GM10248 (cell line): ENCODE measurements at places on chromosomes 5 and 9.

GRCh38 chr5:137833463-137833862 is 34.2 kb upstream of the MYOT start:
- no peak for DNase-seq

DNA sequence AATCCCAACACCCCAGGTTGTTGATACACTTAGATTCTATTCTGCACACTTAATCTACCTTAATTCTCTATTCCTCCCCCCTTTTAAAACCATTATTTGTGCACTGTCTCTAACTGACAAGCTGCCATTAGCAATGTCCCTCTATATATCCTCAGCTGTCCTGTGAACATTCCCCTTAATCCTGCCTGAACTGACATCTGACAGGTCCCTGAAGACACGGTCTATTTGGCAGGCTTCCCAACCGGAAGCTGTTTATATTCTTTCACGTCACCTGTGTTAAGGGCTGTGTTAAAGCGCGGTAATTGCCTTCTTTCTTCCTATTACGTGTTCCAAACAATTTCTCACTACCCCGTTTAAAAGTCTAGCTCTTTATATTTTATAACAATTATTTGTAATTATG is 277.3 kb downstream of the CDH9 start:
- no peak for DNase-seq

DNA sequence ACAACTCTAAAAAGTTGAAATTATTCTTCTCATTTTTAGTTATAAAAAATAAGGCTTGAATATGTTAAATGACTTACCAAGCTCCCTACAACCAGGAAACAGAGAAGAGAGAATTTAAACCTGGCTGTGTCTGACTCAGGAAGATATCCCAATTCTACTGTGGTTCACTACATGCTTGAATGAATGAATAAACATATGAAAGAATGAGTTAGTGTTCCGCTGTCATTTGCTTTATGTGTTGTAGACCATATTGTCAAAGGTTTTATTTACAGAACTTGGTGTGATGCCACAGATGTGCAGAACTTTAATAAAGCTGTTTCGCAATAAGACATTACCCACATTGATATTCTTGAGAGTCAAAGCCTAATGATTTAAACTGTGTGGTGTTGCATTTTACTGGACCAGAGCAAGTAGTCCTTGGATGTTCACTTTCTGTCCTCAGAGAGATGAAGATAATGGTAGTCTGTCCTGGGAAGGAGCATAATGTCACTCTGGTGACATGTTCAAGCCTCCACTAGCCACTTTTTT is 313.2 kb downstream of the TRIM32 start:
- no peak for DNase-seq

GRCh38 chr9:72333709-72334108 is 31.3 kb downstream of the ZFAND5 start:
- DNase-seq = no peak

DNA sequence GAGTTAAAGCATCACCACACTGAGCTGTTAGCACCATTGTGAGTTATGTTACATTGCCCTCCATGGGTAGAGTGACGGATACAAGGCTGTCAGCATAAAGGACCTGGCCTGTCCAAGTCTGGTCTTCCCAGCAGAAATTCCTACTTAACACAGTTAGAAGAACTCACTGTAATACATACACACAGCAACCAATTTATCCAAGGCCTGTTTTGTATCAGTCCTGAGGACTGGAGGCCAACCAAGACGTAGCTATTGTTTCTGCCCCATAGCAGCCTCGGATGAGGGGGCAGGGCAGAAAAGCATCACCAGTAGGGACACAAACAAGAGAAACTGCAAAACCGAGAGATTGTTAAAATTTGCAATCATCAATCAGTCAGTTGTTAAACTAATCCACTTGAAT is 66.0 kb upstream of the CKMT2 start:
- DNase-seq = no peak

- DNase-seq = no peak
Measured at GRCh38 chr9:124520206-124520596, 13.0 kb upstream of the NR5A1 start.

GRCh38 chr5:140324617-140325241 is 21.7 kb downstream of the HBEGF start:
- no peak for DNase-seq

DNA sequence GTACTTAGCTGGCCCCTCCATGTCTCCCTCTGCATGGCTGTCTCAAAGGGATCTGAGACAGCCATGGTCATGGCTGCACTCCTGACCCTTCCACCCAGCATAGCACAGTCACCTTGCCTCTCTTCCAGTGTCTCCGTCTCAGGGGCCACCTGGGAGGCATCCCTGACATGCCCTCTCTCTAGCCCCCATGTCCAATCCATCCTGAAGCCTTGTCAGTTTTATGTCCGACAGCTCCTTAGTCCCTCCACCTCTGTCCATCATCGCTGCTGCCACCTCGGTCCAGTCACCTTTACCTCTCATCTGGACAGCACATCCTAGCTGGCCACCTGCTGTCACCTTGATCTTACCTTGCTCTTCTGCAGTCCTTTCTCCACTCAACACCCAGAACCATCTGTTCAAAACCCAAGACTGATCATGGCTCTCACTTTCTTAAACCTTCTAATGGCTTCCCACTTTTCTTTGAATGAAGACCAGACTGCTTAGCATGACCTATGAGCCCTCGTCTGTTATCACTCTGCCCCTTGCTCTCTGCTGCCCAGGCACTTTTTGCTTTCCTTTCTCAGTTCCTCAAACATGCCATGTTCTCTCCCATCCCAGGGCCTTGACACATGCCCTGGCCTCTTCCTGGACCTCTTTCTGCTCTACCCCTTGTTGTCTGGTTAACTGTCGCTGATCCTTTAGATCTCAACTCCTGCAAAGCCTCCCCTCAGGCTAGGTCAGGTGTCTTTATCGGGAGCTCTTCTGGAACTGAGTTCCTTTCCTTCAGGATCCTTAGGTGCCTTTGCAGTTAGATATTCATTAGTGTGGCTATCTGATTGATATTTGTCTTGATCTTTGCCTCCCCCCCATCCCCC is 181.8 kb upstream of the PITX1 start:
- no peak for DNase-seq

DNA sequence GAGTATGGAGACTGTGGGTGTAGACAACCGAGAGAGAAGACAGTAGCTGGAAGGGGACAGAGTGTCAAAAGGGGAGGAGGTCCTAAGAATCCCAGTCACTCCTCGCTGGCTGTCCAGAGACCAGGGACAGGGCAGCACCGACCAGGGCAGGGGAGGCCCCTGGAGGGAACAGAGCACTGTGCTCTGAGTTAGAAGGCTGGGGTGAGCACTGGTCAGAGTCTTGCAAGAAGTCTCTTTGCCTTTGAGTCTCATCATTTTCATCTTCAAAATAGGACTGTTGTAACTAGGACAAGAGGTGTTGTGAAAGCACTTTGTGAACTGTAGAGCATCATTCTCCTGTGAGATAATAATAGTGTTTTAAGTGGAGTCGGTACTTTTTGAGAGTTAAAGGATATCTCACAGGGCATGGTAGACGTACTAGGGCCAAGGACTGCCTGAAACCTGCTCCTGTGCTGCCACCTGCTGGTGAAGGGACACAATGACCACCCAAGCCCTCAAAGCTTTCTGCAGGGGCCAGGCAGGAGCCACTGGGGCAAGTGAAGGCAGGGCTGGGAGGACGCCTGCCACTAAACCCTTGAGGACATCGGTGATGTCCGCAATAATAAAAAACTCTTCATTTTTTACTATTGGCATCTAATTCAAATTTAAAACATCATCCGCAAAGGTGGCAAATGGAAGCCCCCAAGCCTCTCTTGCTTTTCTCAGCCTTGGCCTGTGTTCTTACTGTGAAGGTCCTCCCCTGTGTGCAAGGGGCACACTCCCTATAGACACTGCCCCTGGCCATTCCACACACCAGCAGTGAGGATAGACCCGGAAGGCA is 28.2 kb downstream of the SLC6A7 start:
- peak; percentile 90 for DNase-seq

GRCh38 chr5:149048811-149049210 is 14.1 kb downstream of the SH3TC2 start:
- DNase-seq = no peak

- no peak for DNase-seq
Measured at GRCh38 chr9:7816021-7816420, 16.4 kb upstream of the DMAC1 start.

- DNase-seq = no peak
Measured at GRCh38 chr9:78314953-78315870, 18.3 kb downstream of the PSAT1 start.

DNA sequence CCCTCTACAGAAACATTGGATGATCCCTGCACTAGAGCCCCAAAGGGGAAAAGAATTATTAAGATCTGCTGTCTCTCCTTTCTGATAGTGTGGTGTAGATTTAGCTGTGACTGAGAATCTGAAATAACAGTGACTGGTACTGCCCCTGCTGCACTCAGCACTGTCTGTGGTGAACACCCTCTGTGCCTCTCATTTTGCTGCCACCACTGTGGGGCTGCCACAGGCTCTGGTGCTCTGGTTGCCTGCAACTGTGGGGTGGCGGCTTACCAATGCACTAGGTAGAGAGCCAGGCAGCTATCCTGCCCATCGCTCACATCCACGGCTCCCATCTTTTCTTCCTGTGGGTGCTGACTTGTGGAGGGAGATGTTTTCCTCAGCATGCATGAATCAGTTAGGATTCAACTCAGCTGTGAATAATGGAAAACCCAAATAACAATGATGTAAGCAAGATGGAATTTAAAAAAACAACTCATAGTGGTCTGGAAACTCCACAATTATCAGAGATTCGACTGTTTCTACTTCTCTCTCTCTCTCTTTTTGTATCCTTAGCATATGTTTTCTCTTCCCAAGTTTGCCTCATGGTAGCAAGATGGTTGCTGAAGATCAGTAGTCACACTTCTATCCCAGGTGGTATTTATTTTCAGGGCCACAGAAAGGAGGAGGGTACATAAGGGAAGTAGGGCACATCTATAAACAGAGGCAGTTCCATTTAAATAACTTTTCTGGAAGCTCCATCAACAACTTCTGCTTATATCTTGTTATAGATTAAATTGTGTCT is 99.8 kb upstream of the DAP start:
- DNase-seq = no peak

DNA sequence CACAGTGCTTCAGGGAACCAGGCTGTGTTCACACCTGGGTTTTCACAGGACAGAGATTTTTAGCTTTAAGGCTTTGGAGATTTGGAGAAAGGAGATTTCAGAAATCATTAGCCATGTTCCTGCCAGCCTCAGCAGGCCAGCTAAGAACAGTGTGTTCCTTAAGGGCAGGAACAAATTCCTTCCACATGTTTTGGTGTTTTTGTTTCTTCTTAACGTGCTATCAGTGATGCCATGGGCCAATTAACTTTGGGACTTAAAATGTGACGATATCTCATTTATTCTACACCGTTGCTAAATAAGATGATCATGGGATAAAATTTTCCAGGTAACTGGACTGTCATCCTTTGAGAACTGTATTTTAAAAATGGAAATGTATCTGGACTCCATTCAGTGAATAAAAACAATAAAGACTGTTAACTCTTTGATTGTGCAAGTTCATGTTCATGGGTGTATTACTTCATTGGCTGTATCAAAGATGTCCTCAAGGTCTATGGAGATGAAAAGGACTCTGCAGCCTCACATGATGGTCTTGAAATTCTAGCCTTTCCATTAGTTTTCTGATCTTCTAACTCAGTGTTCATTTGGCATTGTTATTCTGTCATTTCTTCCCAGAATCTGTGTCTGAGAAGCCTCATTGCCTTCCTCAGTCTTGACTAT is 72.3 kb downstream of the ZNF366 start:
- DNase-seq = no peak

DNA sequence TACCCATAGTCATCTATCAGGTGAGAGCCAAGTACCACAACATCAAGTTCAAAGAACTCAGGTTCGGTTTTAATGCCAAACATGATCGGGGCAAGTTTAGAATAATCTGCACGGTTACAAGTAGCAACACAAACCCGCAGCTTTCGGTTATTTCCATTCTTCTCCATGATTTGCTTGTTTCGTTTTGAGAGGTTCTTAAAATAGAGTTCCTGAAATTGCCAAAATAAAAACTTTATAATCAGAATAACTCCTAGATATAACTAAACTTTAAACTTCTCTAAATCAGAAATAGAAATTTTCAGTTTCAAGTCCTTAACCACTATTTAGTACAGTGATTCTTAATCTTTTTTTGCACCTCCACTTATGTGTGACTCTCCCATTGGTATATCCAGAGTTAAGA is 9.1 kb downstream of the GNE start:
- DNase-seq = no peak

- DNase-seq = no peak
Measured at GRCh38 chr9:78363221-78363620, 66.3 kb downstream of the PSAT1 start.

GRCh38 chr5:154701181-154701580 is 54.0 kb upstream of the LARP1 start:
- no peak for DNase-seq

GRCh38 chr9:33092634-33093033 is 16.2 kb upstream of the SMU1 start:
- DNase-seq = no peak

DNA sequence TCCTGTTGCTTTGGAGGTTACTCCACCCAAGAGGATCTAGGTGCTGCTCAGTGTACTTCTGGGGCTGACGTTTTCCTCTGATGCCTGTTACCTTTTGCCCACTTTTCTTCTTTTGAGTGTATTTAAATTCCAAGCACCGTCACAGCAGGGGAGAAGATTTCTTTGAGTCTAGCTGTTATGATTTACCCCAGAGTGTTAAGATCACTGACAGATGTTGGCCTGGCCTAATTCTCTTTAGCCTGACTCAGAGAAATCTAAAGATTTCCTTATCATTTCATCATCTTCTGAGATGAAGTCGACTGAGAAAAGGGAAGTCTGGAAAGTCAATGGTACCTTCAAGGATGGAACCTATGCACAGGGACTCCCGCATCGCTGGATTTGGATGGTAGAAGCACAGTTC is 191.5 kb downstream of the FBXL7 start:
- DNase-seq = no peak

DNA sequence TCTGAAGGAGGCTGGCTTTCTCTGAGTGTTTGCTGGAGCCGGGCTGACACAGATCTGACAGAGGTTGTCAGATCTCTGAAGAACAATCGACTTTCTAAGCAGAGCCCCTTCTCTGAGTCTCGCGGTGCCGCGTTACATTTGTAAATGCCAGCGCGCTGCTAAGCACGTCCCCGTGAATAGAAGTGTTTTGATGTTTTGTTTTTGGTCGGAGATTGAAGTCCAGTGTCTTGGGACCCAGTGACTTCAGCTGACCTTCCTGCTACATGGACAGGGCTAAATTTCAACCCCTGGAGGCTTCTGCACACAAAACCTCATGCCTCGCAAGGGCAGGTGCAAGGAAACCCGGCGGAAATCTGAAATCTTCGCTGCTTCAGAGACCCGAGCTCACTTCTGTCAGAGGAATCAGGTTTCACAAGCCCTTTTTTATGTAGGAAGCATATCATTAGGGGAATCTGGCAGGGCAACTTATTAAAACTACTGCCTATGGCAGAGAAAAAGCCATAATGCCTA is 27.2 kb downstream of the NEUROG1 start:
- no peak for DNase-seq

DNA sequence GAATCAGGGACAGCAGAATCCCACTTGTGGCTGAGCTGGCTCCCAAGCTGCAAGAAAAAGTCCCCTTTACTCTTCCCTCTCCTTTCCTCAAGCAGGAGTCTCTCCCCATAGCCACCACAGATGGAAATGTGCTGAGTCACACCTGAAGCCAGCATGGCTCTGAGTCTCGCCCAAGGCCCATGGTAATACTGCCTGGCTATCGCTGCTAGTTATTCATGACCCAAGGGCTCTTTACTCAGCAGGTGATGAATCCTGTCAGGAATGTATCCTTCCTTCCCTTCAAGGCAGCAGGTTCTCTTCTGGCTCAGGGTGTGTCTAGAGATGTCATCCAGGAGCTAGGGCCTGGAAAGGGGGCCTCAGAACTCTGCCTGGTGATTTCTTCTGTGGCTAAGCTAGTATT is 403.3 kb upstream of the PTPRD start:
- DNase-seq = no peak

- DNase-seq = no peak
Measured at GRCh38 chr5:53965459-53965858, 344.9 kb downstream of the ARL15 start.
